Activated naive CD4-positive, alpha-beta T cell treated with anti-CD3 and anti-CD28 coated beads, Interleukin-2, amount 50 U/mL, for 16 hours (primary cell): ENCODE measurements at places on chromosomes 12 and 14.

DNA sequence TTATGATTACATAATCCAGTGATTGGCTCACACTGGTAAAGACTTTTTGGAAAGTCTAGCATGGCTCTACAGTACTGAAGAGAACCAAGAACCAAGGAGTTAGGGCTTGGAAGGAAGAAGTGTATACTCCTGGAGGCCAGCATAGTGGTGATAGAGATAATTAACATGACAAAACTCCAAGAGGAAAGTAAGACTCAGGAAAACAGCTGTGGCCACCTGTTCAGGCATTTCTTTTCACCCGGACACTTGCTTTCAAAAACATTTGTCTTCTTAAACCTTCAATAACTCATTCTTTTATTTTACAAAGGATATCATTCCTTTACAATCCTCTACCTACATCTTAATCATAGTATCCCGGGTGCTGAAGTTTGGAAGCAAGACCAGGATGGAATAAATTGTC is 50.9 kb downstream of the KLHL28 start:
- DNase-seq: no peak

- DNase-seq: no peak
These were observed 387.8 kb downstream of the AEBP2 start for GRCh38 chr12:19826980-19827550.

- DNase-seq: no peak
These were observed 24.0 kb downstream of the BTBD7 start for GRCh38 chr14:93308686-93309345.

GRCh38 chr14:44149597-44149996 is 357.5 kb downstream of the FSCB start:
- no peak for DNase-seq

DNA sequence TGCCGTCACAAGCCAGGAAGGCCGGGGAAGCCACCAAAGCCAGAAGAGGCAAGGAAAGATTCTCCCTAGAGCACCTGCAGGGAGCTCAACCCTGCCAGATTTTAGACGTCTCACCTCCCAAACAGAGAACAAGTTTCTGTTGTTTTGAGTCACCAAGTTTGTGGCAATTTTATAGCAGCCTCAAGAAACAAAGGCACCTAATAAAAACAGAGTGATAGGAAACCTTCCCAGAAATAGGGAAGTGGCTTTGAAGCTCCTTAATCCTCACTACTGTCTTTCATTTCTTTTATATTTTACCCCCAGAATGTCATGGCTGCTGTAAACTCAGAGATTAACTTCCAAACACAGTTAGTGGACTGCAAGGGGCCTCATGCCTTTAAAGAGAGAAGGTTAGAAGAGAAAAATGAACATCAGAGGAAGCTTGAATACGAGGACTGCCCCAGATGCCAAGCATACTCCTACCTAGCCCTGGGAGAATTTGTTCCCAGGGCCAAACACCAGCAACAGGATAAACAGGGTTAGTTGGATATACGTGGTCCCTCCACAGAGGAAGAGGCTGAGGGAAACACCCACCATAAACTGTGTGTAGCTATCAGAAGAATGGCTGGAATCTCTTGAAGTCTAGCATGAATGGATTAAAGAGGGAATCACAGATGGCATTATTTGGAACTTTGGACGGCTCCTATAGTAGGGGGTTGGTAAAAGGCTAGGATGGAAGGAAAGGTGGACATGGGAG is 148.3 kb downstream of the KCNA5 start:
- DNase-seq: no peak

DNA sequence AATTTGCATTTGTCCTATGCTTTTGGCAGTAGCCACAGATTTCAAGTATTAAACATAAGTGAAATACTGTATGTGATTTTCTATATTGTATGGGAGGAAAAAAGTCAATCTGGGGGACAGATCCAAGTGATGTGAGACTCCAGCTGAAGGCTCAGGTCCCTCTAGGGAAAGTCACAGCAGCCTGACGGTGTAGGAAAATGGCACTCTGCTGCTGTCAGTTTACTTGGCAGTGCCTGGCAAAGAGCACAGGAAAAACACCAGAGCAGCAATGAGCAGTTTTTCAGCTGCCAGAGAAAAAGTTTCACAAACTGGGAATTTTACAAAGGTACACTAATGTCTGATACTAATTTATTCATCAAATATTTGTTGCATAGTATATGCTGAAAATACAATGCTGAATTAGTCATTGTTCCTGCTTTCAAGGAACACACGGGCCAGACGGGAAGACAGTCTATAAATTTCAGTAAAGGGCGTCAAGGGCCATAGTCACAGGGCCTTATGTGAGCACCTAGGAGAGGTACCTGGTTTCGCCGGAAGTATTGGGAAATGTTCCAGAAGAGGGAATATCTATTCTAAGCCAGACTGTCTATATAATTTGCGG is 66.2 kb upstream of the SLC38A2 start:
- no peak for DNase-seq
